ENCODE measurements at places on chromosomes 1 and 21.

GRCh38 chr1:193221651-193222050 lies 35.2 kb upstream of the B3GALT2 start:
- no peak for DNase-seq

- no peak for DNase-seq
Observed at GRCh38 chr1:28062806-28063205, 25.6 kb downstream of the EYA3 start.

- no peak for DNase-seq
Observed at GRCh38 chr1:187537936-187538335, 709.2 kb downstream of the PLA2G4A start.

GRCh38 chr1:104172243-104172681 lies 422.6 kb downstream of the AMY1C start:
- DNase-seq: no peak

GRCh38 chr1:59016390-59016789 lies 232.5 kb upstream of the JUN start:
- no peak for DNase-seq

GRCh38 chr1:201718346-201719202 lies 110.4 kb upstream of the IPO9 start:
- no peak for DNase-seq

- no peak for DNase-seq
Observed at GRCh38 chr21:19776076-19776475, 1222.1 kb upstream of the NCAM2 start.

- no peak for DNase-seq
Observed at GRCh38 chr21:45123440-45123839, 49.1 kb downstream of the ADARB1 start.

- DNase-seq: no peak
Observed at GRCh38 chr1:244952940-244953339, 88.6 kb upstream of the HNRNPU start.

- no peak for DNase-seq
Observed at GRCh38 chr1:92342401-92342800, 43.5 kb downstream of the RPAP2 start.

DNA sequence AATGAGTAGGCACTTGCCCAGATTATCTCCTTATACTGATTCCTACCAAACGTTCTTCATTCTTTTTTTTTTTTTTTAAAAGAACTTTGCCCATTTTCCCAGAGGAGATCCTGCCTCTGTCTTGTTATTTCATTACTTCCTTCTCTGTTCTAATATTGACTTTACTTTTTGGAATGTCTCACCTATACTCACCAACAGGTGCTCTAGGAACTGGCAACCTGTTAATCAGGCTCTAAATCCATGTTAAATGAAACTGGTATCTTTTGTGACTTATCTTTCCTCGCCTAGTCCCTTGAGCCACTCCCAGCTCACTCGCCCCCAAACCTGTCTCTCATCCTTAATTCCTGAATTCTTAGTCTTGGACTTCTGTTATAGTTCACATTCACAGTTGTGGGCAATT lies 1.2 kb upstream of the CRCT1 start:
- DNase-seq: no peak

DNA sequence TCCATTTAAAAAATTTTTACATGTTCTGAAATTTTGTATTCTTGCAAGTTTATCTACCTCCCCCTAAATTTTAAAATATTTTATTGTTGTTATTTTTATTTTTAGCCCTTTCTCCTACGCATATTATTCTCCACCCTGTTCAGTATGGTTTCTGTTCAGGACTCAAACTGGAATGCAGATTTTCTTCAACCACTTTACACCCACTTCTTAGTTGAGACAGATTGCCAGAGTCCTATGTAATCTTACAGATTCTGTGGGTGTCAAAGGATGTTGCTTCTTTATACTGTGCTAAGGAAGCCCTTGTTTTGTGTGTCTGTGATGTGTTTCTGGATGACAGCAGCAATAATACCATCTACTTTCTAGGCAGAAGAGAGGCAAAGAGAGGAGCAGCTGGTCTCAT lies 20.7 kb upstream of the PPP1R8 start:
- DNase-seq: no peak
